ENCODE measurements at places on chromosomes 6 and 20.

GRCh38 chr6:110475066-110475653, 1.3 kb downstream of the SLC22A16 start:
- DNase-seq = no peak

DNA sequence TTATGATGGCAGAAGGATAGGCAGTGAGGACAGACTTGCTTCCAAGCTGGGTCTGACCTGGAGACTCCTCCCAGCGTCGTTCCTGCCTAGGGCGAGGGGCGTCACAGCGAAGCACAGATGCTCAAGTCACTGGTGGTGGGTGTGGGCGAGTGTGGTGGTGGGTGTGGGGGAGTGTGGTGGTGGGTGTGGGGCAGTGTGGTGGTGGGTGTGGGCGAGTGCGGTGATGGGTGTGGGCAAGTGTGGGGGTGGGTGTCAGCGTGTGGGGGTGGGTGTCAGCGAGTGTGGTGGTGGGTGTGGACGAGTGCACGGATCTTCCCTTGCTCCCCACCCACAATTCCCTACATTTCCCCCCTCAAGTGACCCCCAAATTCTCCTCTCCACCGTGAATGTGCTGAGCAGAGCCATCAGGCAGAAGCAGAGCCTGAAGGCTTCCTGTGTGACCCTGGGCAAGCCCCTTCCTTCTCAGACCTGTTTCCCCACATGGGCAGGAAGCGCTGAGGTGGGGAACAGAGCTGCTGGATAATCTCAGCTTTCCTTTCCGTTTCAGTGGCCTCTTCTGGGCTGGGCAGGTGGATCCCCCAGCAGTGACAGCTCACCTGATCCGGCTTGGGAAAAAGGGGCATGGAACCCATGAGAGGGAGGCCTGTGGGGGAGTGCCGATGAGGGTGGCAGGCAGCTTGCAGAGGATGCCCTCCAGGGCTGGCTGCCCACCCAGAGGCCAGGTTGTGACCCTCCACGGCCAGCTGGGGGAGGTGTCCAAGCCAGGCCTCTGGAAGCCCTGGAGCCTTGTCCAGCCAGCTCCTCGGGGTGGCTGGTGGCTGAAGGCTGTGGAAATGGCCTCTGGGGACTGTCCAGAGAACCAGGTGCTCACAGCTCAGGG, 42.9 kb downstream of the RSPO4 start:
- no peak for DNase-seq

DNA sequence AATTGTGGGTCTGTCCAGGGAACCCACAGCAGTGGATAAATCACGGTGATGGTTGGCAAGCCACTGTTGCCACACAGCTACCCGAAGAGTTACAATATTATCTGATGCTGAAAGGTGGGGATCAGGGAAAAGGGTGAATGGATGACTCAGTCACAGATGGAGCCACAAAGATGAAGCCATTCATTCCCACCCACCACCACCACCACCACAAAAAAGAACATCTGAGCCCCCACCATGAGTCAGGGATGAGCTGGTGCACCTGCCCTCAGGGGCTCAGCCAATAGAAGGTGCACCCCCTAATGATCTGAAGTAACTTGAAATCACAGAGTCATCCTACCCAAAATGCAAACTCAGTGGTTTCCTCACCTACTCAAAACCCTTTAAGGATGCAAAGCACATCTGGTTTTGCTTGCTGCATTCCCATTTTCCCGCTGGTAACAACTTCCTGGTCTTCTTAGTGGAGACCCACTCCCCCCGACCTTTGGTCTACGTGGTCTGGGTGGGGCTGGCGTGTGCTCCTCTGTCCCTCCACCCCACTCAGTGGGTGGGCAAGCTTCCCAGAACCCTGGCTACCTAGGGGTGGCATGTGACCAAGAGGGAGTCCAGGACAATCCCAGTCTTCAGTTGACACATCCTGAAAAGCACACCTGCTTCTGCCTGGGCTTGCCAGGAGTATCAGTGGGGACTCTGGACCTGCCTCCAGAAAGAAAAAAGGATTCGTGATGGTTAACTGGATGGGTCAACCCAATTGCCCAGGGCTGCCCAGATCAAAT, 125.5 kb downstream of the ANKRD60 start:
- DNase-seq = no peak

DNA sequence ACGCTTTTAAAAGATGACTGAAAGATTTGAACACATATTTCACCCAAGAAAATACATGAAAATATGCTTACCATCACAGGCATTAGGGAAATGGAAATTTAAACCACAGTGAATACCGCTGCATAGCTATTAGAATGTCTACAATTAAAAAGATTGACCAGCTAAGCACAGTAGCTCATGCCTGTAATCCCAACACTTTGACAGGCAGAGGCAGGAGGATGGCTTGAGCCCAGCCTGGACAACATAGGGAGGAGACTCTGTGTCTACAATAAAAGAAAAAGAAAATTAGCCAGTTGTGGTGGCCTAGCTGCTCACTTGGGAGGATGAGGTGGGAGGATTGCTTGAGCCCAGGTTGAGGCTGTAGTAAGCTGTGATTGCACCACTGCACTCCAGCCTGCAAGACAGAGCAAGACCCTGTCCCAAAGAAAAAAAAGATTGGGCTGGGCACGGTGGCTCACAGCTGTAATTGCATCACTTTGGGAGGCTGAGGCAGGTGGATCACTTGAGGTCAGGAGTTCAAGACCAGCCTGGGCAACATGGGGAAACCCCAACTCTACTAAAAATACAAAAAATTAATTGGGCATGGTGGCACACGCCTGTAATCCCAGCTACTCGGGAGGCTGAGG, 163.7 kb upstream of the AKAP12 start:
- DNase-seq = no peak

GRCh38 chr6:162849269-162849668, 121.5 kb downstream of the PACRG start:
- DNase-seq = no peak

GRCh38 chr6:13418844-13419243, 68.6 kb downstream of the GFOD1 start:
- no peak for DNase-seq
